Neural cell (in vitro differentiated cells): ENCODE measurements at places on chromosomes 2 and 18. TPM values are rescaled to one million over a fixed set of nuclear protein-coding genes. Genes with fewer than 3 reads are reported as not detected.

PID1 gene
- polyA plus RNA-seq, result 10.8 and 11.0 TPM in 2 replicates

LAMA3 gene
- 2.2 and 3.4 TPM in 2 replicates for polyA plus RNA-seq

RPRM gene
- polyA plus RNA-seq, result 2.8 and 5.6 TPM in 2 replicates

FASTKD1 gene
- 50.3 and 69.6 TPM in 2 replicates for polyA plus RNA-seq

KCTD1 gene
- polyA plus RNA-seq, result 32.0 and 44.5 TPM in 2 replicates

ANKRD44 gene
- 60.2 and 94.3 TPM in 2 replicates for polyA plus RNA-seq

CASP8 gene
- polyA plus RNA-seq, result 0.72 TPM in 1 of 2 replicates, not detected in the other

MC5R gene
- polyA plus RNA-seq, result not detected in 2 replicates

DNMT3A gene
- 33.0 and 38.5 TPM in 2 replicates for polyA plus RNA-seq

GALR1 gene
- 0.11 and 0.14 TPM in 2 replicates for polyA plus RNA-seq

CXCR2 gene
- polyA plus RNA-seq, result not detected in 2 replicates

LINC00305 gene
- polyA plus RNA-seq, result not detected in 2 replicates

RAB6C gene
- polyA plus RNA-seq, result 0.18 and 0.52 TPM in 2 replicates

LHCGR gene
- polyA plus RNA-seq, result not detected in 2 replicates

MTCL1 gene
- 20.8 and 23.1 TPM in 2 replicates for polyA plus RNA-seq

M1AP gene
- polyA plus RNA-seq, result not detected in 2 replicates

CYTIP gene
- not detected in 2 replicates for polyA plus RNA-seq

LYPD1 gene
- 78.2 and 104 TPM in 2 replicates for polyA plus RNA-seq

CROCC2 gene
- polyA plus RNA-seq, result 0.09 TPM in 1 of 2 replicates, not detected in the other

TRAPPC8 gene
- polyA plus RNA-seq, result 57.8 and 60.2 TPM in 2 replicates

PLEK gene
- polyA plus RNA-seq, result 0.07 and 0.10 TPM in 2 replicates

ADCYAP1 gene
- polyA plus RNA-seq, result 0.98 and 1.2 TPM in 2 replicates

AGXT gene
- not detected in 2 replicates for polyA plus RNA-seq

ZCCHC2 gene
- polyA plus RNA-seq, result 3.8 and 8.1 TPM in 2 replicates
